Retina (tissue), 1 donor: ENCODE measurements at places on chromosomes 5 and 9.

DNA sequence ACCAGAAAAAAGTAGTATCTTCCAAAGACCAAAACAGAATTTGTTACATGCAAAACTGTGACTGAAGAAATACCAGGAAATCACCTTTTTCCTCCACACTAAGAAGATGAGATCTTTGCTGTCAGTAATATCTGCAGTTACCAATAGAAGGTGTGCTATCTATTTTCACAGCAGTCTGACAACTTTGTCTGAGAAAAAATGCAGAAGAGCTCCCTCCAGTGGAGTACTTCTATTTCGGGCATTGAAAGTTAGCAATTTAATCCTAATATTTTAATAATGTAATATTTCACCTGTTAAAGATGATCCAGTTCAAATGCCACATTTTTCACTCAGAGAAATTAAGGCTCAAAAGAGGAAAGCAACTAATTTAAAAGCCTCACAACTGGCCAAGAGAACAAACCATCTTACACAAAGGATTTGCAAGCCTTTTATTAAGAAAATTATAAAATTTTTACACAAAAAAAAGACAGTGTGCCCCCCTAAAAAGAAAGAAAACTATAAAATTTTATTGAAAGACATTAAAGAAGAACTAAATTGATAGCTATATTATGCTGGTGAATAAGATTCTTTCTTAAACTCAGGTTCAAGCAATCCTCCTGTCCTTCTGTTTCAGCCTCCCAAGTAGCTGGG is 50.6 kb downstream of the DEPDC1B start:
- DNase-seq = no peak

- no peak for DNase-seq
Observed at GRCh38 chr9:132993511-132993939, 15.0 kb downstream of the GFI1B start.

GRCh38 chr9:90881648-90882047 is 80.0 kb downstream of the SYK start:
- DNase-seq = no peak

DNA sequence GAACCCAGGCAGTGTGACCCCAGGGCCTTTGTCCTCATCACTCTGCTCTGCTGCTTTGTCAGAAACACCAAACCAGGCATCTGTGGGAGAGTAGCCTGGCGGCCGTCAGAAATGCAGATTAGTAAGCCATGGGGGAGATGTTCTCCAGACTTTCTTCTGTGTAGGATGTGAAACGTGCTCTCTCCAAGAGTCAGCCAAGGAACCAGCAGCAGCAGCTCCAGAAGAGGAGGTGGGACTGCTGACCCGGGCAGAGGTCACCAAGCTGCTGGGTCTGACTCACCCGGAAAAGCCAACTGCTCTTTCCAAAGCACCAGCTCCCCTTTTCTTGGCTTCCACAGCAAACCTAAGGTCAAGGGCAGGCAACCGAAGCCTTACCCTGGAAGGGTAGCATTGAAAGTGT is 14.4 kb upstream of the ABLIM3 start:
- DNase-seq = no peak

DNA sequence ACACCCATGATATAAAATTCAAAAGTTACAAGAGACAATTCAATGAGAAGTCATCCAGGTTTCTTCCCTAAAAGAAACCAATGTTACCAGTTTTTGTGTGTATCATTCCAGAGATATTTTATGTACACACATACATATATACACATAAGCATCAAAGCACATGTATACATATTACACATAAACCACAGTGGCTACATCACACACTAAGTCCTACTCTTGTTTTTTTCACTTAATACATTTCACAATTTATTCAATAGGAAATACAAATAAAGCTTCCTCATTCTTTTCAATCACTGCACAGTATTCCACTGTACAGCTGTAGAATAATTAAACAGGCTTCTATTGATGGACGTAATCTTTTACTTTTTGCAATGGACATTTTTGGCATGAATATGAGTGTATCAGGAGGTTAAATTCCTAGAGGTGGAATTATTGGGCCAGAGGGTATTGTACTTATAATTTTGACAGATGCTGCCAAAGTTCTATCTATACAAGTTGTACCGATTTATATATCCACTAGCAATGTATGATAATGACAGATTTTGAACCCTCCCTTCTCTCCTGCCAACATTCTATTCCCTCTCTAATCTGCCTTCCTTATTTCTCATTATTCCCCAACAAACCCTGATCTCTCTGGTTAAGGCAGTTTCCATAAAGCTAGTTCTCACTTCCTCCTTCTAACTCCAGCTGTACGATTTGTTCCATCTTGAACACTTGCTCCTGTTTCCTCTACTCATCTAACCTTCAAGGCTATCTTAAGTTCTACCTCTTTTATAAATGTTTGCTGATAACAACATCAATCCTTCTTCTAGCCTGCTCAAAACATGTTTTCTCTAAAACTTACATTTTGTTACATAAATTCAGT is 35.2 kb downstream of the MRPS27 start:
- DNase-seq = no peak

DNA sequence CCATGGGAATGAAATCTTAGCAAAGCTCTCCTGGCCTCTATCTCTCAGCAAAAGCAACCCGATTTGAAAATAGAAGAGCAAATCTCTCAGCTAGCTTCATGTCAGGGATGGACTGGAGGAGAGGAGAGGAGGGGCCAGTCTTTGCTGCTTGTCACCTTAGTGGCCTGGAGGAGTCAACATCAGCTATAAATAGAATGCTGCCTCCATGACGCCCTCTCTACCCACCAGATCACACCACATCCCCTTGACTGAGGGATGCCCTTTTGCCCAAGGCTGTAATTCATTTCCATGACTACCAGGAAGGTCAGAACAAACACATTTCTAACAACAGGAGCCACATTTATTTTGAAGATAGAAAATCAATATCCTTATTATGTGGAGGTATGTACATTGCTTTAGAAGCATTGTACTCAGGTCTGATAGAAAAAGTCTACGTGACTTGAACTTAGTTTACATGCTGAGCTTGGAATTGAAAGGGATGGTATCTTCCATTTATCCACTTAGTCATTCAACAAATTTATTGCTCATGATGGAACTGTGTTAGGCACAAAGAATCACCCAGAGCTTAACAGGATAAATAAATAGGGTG is 92.4 kb upstream of the LIFR start:
- DNase-seq = no peak

GRCh38 chr5:173231996-173232498 is 3.0 kb downstream of the NKX2-5 start:
- peak; percentile 35 for DNase-seq

DNA sequence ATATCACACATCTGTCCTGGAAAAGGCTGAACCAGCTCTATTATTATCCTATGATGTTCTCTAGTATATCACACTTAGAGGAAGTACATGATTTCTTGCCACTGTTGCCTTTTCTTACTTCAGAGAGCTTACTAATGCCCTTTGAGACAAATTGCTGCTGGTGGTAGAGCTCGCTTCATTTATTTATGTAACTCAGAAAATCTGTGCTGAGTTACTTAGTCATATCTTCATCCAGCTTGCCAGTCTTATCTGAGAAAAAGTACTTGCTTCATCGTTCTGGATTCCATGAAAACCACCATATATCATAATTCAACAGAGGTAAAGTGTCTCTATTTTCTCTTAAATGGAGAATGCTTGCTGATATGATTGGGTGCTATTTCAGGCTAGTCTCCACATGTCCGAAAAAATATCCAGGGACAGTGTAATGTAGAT is 26.6 kb downstream of the PTPDC1 start:
- DNase-seq = no peak

DNA sequence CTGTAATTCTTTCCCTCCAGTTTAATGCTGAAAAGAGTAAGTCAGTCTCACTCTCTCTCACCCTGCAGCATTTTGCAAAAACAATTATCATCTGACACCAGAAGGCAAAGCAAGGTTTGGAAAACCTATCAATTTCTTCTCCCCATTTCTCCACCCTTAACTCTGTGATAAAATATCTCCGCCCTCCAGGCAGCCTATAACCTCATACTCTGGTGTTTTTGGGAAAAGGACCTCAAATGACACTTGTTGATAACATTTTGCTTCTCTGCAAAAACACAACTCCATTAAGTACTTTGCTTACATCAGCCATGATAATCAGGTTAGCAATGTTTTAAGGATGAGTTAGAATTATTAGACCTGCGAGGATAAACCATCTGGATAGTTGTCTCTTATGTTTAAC is 2.3 kb downstream of the ANKH start:
- no peak for DNase-seq

- DNase-seq = no peak
Observed at GRCh38 chr5:137113939-137114338, 385.2 kb downstream of the SPOCK1 start.

- DNase-seq = no peak
Observed at GRCh38 chr9:3730511-3730922, 204.7 kb upstream of the RFX3 start.

- DNase-seq = no peak
Observed at GRCh38 chr9:12699529-12699928, 6.3 kb downstream of the TYRP1 start.

DNA sequence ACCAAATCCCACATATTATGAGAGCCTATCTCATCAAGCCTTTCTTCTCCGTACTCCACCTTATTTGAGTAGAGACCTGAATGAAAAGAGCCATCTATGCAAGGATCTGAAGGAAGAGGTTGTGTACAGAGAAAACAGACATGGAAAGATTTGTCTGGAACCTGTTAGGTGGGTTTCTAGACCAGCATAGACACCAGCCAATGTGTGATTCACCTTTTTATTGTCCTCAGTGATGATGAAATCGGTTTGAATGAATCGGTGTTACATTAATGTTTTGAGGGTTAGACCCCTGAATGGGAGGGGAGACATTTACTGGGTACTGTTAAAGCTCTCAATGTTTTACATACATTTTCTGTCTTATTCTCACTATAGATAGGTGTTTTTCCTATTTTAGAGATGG is 223.6 kb downstream of the NMUR2 start:
- no peak for DNase-seq

GRCh38 chr5:42956551-42956950 is 83.6 kb downstream of the ANXA2R start:
- no peak for DNase-seq

DNA sequence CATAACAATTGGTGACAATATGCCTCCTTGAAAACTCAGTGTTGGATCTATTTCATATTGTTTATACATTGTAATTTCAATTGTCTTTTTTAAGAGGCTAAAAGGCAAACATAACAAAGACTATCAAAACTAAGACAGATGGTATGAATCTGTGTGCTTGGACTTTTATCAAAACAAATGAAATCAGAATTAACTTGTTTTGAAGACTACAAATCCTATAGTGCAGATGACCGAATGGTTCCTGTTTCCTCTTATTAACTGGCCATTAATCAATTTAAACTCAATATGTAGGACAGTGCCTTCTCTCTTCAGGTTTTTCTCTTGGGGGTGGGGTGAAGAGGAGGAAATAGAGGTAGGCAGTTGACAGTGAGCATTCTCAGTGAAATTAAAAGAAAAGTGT is 366.9 kb upstream of the GRAMD2B start:
- no peak for DNase-seq

- no peak for DNase-seq
Observed at GRCh38 chr5:79746642-79747569, 57.3 kb downstream of the CMYA5 start.

GRCh38 chr9:32350682-32351081 is 33.8 kb upstream of the ACO1 start:
- DNase-seq = no peak

DNA sequence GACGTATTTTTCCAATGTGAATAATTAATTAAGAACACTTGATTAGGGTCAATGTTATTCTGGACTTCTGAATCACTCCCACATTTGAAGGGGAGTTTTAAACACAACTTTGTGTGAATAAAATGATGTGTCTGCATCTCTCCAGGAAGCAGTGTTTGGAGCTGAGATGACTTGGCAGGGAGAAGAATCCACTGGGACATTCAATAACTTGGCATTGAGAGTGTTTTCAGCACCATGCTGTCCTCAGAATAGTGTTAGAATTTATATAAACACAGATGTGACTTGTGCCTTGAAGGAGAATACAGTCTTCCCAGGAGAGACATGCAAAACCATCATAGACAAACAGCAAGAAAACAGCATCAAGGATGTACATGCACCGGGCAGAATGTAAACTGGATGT is 32.7 kb upstream of the KCNMB1 start:
- no peak for DNase-seq

DNA sequence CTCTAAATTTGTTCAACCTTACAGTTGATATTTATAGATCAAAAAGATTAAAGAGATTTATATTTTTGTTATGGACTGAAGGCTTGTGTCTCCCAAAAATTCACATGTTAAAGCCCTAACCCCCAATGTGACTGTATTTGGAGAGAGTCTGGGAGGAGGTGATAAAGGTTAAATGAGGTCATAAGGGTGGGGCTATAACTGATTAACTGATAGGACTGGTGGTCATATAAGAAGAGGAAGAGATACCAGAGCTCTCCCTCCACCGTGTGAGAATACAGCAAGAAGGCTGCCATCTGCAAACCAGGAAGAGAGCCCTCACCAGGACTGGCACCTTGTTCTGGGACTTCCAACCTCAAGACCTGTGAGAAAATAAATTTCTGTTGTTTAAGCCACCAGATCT is 264.3 kb downstream of the ENC1 start:
- DNase-seq = no peak

- no peak for DNase-seq
Observed at GRCh38 chr9:7121664-7122063, 363.9 kb downstream of the KDM4C start.

- peak; percentile 12 for DNase-seq
Observed at GRCh38 chr9:85743275-85744128, 1.7 kb upstream of the AGTPBP1 start.

DNA sequence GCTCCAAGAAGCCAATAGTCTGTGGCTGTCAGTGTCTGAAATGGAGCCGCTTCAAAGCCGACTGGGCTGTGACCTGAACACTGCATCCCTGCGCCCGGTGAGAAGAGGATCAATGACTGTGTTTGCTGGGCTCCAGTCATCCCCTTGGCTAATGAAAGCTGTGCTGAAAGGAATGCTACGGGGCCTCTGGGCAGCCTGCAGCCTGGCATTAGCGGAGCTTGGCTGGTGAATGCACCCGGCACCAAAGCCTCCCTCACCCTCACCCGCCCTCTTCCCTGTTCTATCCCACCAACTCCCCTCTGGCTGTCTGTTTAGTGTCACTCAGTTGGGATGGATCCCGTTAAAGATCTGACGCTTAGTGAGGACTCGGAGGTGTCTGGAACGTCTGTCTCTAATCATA is 355.3 kb downstream of the BNC2 start:
- DNase-seq = peak; percentile 66

DNA sequence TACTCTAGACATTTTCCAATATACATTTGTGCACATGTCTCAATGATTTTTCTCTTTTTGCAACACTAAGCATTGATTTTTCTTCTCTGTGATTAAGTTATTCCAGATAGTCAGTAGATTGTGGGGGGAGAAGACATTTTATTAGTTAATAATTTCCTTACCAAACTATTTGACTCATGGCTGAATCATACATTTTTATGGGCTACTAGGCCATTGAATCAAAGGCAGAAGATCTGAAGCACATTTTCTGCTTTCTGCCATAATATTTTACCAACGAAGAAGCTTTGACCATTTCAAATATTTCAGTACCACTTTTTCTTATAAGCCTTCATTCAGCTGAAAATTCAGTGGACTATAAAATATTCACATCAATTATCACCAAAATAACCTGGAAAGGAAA is 175.6 kb downstream of the IRX2 start:
- no peak for DNase-seq
